ENCODE measurements at places on chromosomes 3 and 15.

- DNase-seq: no peak
These were observed 9.4 kb downstream of the SENP2 start for GRCh38 chr3:185595526-185595925.

DNA sequence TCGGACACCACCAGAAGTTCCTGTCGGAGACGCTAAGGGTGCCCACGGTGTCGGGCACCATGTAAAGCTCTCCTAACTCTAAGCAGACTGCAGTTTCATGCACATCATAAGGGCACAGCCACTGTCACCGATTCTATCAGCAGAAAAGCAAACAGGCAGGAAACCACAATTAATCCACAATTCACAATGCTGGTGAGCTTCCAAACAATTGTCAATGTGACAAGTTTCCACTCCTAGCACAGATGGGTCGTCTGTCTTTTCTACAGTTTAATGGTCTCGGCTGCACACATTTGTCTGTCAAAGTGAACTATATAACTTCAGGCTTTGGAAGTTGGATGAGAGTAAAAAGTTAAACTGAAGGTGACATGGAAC, 8.8 kb upstream of the OCA2 start:
- no peak for DNase-seq

GRCh38 chr3:61912158-61912557, 350.8 kb downstream of the PTPRG start:
- DNase-seq: no peak

DNA sequence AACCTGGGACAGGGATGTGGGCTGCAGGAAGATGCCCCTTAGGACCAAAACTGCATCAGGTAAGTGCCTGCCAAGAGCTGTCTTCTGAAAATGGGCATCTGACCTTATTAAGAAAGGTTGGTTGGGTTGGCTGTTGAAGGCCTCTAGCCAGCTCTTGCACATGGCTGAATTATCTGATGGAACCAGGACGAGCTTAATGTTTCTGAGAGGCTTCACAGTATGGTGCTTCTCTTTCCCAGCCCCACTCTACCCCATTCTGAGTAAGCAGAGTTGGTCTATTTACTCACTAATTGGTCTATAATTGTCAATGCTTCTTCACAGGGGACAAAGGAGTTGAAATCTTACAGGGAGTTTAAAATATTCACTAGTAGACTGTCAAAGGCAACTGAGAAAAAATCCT, 48.4 kb downstream of the DTWD1 start:
- DNase-seq: no peak

- DNase-seq: no peak
These were observed 484.6 kb upstream of the TBL1XR1 start for GRCh38 chr3:177681852-177682251.

GRCh38 chr15:96353416-96353929, 23.0 kb downstream of the NR2F2 start:
- DNase-seq: no peak

- no peak for DNase-seq
These were observed 87.6 kb upstream of the KBTBD8 start for GRCh38 chr3:66910266-66911055.

DNA sequence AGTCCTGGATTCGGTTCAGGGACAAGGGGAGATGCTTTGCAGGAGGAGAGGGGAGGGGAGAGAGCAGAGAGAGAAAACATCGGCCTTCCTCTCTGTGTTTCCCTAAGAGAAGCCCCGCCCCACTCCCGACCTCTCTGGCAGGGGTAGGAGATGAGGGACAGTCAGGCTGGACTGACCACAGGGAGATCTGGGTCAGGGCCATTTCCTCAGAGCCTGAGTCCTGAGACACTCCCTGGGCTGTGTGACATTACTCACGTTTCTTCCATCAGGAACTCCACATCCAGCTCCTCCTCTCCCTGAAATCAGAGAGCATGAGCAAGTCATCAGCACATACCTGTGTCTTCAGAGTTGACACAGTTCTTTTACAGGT, 9.1 kb downstream of the PLA2G4D start:
- no peak for DNase-seq

- no peak for DNase-seq
These were observed 518.7 kb downstream of the MCTP2 start for GRCh38 chr15:94749811-94750617.

DNA sequence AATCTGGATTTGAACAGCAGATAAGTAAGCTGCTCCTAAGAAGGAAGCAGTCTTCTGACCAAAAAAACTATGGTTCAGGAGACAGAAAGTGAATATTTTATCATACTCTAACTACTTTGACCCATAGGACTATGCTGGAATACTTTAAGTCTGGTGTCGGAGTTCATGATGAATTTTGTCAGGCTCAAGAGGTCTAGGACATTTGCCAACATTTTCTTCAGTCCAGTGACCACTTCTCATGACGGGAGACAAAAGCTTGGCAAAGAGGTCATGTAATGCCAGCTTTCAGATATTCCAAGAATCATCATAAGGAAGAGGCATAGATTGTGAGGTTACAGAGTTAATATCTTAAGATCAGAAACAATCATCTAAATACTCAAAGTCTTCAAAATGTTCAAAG, 20.5 kb upstream of the DCBLD2 start:
- no peak for DNase-seq

DNA sequence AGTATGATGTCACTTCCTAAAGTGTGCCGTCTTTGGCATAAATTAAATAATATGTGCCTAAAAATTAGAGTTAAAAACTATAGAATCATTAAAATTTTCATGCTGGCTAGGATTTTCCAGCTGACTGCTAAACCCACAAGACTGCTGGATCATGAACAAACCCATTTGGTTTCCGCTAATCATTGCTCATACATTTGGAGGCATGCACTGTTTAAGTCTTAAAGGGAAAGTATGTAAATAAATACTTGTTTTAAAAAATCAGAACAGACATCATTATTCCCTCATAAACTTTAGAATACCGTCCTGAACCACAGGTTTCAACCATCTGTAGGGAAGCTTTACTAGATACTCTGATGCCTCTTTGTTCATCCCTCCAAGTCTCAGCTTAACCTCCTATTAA, 26.5 kb downstream of the ATP6V1A start:
- DNase-seq: no peak

DNA sequence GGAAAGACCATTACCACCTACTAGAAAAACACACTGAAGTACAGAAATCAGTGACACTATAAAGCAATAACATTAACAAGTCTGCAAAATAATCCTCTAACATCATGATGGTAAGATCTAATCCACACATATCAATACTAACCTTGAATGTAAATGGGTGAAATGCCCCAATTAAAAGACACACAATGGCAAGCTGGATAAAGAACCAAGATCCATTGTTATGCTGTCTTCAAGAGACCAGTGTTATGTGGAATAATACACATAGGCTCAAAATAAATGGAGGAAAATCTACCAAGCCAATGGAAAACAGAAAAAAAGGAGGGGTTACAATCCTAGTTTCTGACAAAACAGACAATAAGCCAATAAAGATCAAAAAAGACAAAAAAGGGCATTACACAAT, 13.5 kb downstream of the OR5K3 start:
- DNase-seq: no peak

DNA sequence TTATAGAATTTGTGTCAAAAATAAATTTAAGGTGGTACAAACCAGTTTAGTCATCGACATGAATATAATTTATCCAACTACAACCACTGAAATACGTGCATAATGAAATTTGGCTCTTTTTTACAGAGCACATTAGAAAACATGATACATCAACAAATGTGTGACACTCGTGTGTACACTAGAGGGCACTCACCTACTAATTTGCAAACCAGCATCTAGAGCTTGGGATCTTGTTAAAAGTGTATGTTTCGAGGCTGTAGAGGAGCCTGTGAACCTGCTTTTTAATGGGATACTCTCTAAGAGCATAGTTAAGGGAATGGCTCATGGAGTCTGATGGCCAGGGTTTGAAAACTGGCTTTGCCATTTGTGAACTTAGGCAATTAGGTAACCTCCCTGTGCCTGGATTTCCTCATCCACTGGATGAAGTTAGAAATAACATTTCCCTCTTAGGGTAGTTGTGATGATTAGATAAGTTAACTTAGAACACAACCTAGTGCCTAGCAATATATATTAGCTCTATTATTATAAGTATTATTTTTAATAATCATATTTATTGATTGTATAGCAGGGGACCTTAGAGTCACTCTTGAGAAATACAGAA, 8.8 kb upstream of the CPOX start:
- DNase-seq: no peak

DNA sequence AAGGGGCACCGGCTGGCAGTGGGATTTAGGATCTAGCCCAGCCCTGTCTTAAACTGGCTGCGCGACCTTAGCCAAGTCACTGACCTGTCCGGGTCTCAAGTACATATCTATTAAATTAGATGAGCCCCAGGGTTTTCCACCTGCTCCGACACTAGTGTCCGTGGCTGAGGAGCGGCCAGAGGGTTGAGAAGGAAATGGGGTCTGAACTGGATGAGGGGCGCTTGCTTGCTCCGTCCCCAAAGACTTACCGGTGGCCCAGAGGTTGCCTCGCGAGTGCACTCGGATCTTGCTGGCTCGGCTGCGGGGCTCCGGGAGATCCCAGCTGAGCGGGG, 285 bp downstream of the NMB start:
- no peak for DNase-seq

DNA sequence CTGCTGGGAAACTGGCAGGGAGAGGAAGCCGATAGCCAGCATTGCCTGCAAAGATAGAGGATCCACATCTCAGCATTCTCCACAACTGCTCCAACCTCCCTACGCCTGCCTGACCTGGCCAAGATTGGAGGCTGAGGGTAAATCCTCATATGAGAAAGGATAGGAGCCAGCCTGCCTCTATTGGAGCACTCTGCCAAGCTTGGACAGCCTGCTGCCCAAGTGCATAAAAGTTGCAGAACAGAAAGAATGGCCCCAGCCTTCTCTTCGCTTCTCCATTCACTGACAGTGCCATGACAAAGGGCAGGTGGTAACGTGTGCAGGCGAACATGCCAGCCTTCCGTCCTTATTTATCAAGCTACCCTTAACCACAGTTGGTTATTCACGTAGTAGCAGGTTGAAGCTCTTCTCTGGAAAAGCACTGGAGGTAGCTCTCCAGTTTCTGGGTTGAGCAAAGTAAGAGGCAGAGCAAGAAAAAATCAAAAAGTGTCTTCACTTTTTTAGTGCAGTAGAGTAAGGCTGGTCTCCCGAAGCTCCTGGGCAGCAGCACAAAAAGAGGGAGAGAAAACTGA, 4.3 kb downstream of the BMF start:
- DNase-seq: no peak

GRCh38 chr3:13215940-13216546, 142.8 kb upstream of the IQSEC1 start:
- DNase-seq: no peak

GRCh38 chr3:189833266-189833665, 202.1 kb downstream of the TP63 start:
- DNase-seq: no peak

GRCh38 chr3:137770066-137770834, 6.1 kb downstream of the SOX14 start:
- no peak for DNase-seq

- no peak for DNase-seq
These were observed 15.4 kb downstream of the ZNF148 start for GRCh38 chr3:125359700-125360099.

- no peak for DNase-seq
These were observed 147.8 kb downstream of the LEKR1 start for GRCh38 chr3:156973954-156974353.

DNA sequence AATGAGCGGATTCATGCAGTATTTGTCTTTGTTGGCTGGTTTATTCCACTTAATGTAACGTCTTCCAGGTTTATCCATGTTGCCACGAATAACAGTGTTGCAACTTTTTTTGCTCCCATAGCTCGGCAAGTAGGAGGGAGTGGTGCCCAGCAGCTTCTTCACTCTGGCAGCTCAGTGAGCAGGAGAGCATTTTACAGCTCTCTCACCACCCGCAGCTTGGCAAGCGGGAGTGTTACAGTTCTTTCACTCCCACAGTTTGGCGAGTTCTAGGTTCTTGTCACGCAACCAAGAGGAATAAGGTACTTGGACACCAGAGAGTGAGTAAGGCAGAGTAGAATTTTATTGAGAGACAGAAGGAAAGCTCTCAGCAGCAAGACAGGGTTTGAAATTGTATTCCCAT, 935.2 kb downstream of the TBL1XR1 start:
- DNase-seq: no peak

DNA sequence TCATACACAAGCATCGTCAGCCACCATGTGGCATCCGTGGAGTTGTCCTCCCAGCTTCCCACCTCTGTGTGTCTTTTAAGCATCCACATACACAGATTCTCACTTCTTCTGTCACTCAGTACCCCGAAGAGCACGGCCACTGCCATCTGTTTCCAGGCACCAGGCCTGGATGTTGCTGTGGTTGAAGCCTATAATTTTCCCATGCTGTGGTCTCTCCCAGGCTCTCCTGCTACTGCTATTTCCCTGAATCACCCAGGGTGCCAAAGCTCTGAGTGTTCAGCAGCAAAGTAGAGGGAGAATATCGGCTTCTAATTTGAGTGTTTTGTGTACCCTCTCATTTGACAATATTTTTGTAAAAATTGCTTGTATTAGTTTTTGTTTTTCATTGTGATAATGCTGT, 265.7 kb downstream of the DIPK2A start:
- no peak for DNase-seq

- no peak for DNase-seq
These were observed 20.3 kb downstream of the SPG21 start for GRCh38 chr15:64969401-64969800.

GRCh38 chr3:165919284-165919683, 82.1 kb upstream of the BCHE start:
- no peak for DNase-seq

DNA sequence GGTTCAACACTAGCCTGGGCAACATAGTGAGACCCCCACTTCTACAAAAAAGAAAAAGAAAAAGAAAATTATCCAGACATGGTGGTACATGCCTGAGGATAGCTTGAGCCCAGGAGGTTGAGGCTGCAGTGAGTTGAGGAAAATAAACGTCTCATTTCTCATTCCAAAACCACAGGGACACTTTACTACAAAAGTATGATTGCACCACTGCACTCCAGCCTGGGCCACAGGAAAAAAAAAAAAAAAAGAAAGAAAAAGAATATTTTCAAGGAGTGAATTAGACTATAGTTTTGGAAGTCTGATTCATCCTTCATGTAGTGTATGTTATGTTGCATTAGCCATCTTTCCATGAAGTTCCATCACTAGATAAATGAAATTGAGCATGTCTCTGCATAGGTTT, 149.5 kb upstream of the THBS1 start:
- DNase-seq: no peak

Data from activated CD8-positive, alpha-beta memory T cell treated with anti-CD3 and anti-CD28 coated beads for 4 hours (primary cell).